ENCODE measurements at places on chromosomes 4 and X.

GRCh38 chrX:53312946-53313727 is 31.8 kb upstream of the IQSEC2 start:
- peak; percentile 32 for DNase-seq

DNA sequence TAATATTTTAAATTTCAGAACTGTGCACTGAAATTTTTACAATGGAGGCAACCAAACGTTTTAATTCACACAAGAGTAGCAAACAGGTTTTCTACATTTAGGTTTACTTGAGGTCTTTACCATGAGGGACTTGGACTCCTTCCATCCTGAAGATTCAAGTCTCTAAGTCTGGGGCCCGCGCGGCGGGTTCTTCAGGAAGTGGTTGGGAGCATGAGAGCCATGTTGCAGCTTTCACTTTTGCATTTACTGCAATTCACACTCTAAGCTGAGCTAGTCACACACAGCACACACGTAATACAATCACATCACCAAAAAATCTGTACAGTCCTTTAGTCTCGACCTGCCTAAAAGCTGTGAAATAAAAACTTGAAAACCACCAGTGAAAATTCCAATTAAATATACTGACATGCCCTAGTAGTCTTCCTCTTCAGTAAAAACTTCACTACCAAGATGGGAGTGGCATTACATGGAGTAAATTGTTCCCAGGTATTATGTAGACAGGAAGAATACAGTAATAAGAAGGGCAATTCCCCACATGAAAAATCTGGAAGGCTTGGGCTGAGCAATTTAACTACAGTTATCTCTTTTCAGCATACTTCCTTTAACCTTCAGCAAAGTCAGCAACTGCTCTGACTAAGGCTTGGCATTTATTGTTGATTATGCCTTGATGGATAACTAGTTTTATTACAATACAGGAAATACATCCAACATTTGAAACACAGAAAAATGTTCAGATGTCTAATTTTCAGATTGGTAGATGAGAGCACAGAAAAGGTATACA is 571.1 kb upstream of the DIPK2B start:
- DNase-seq, result no peak

DNA sequence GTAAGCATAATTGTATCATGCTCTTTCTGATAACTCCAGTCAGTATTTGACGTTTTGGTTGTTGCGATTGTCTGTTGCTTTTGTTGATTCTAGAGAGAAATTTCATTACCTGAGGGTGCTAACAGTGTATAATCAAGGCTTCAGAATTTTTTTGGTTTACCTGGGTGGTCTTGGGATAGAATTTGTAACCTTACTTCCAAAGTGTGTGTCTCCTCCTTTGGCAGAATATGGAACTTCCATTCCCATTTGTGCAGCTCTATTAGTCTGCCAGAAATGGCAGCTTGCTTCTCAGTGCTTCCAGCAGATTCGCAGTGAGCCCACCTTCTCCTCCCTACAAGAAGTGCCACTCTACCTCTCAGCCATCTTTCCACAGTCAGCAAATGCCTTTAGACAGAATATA is 5.3 kb downstream of the COPS4 start:
- no peak for DNase-seq

DNA sequence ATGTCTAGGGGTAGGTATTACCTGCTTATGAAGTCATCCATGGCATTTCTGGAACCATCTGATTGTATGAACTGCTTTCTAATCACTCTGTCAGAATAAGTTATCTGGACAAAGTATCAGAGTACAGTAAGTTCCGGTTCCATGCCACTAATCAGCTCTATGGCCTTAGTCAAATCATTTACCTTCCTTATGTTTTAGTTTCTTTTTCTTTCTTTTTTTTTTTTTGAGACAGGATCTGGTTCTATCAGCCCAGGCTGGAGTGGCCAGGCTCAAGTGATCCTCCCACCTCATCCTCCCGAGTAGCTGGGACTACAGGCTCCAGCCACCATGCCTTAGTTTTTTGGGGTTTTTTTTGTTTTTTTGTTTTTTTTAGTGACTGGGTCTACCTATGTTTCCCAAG is 11.5 kb downstream of the XIAP start:
- no peak for DNase-seq

DNA sequence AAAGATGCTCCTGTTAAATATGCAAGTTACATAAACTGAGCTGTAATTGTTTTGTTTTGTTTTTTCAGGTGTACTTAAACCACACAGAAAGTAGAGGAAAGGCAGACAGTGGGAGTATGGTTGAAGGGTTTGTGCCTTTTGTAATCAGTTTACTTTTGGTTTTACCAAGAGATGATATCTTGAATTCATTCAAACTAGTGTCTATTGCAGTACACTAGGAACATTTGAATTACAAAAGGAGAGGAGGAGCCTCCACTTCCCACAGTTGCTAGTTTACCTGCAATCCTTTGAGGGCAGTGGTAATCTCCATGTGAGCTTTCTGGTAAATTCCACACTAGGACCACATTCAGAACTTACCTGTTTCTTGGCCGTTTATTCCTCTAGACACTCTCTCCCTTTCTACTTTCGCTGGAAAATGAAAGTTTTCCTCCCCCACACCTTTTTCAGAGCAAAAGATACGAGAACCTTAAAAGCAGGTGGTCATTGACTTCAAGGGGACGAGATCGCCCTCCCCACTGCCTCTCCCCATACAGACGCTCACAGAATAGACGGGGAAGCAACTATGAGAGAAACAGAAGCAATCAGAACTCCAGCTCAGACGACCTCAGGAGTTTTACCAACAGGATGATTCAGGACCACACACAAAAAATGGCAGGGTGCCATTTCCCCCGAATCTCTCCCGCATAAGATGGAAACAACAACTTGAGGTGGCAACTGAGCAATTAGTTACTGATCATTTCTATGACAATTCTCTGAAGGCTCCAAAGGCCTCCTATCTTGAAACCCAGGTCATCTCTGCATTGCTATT is 3.3 kb downstream of the RBM47 start:
- no peak for DNase-seq

GRCh38 chr4:41620594-41621256 is 82.8 kb downstream of the LIMCH1 start:
- peak; percentile 7 for DNase-seq

GRCh38 chrX:20046223-20046622 is 55.4 kb upstream of the BCLAF3 start:
- DNase-seq, result no peak

GRCh38 chr4:143743591-143743990 is 43.1 kb upstream of the FREM3 start:
- no peak for DNase-seq

- DNase-seq, result no peak
Observed at GRCh38 chr4:171718069-171718468, 95.1 kb upstream of the GALNTL6 start.

- no peak for DNase-seq
Observed at GRCh38 chr4:122733787-122734120, 1.2 kb downstream of the BBS12 start.

- DNase-seq, result no peak
Observed at GRCh38 chr4:161655148-161655547, 508.7 kb downstream of the FSTL5 start.

GRCh38 chr4:32569861-32570260 is 1849.7 kb downstream of the PCDH7 start:
- no peak for DNase-seq

DNA sequence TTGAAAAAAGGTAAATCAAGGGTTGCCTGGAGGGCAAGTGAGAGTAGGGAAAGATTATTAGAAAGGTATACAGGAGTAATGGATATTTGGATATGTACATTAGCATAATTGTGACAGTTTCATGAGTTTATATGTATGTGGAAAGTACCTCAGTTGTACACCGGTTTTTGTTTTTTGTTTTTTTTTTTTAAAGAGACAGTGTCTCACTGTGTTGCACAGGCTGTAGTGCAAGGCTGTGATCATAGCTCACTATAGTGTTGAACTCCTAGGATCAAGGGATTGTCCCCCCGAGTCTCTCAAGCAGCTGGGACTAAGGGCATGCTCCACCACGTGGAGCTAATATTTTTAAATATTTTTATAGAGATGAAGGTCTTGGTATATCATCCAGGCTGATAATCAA is 15.3 kb upstream of the HPGD start:
- no peak for DNase-seq
